ENCODE measurements at places on chromosomes 12 and 14.

- no peak for DNase-seq
Observed at GRCh38 chr14:96085369-96085768, 46.2 kb downstream of the C14orf132 start.

- DNase-seq = no peak
Observed at GRCh38 chr12:98893675-98894411, 248.8 kb downstream of the APAF1 start.

DNA sequence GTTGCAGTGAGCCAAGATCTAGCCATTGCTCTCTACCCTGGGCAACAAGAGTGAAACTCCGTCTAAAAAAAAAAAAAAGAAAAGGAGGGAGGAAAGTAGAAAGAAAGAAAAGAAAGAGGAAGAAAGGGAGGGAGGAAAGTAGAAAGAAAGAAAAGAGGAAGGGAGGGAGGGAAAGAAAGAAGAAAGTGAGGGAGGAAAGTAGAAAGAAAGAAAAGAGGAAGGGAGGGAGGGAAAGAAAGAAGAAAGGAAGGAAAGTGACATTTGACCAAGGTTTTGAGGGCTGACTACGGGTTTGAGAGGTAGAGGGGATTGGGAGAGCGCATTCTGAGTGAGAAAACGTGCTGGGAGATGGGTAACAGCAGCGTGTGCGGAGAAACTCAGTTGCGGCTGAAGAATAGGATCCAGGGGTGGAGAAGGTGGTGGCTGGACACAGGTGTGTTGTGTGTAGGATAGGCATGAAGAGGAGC is 521 bp upstream of the PAPLN start:
- no peak for DNase-seq

DNA sequence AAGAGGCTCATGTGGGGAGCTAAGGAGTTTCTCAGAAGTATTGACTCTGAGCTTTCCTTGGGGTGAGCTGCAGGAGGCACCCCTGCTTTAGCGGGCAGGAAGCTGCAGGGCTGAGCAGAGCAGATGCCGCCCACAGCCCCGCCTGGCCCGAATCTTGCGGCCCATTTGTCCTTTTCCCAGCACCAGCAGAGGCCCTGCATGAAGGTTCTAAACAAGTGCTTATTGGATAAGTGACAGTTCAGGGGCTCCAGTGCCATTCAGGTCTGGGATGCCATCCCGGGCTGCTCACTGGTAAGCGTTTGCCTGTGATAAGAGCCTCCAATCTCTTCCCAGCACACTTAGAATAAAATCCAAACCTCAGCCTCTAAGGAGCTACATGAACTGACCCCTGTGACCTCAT is 11.4 kb downstream of the RILPL1 start:
- DNase-seq = no peak

DNA sequence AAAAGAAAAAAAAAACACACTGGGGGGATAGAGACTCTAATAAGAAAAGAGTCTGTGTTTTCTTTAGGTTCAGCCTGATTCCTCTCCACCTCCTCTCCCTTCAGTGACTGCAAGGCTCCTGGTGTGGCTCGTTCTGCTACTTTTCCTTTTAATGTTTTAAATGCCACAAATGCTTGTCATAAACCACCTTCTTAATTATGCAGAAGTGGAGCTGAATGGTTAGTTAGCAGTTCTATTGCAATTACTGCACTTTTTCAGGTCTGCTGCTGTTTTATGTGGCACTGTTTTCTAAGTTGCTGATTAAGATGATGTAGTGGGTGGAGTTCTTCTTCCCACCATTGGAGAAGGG is 878.1 kb downstream of the DIO2 start:
- DNase-seq = no peak

DNA sequence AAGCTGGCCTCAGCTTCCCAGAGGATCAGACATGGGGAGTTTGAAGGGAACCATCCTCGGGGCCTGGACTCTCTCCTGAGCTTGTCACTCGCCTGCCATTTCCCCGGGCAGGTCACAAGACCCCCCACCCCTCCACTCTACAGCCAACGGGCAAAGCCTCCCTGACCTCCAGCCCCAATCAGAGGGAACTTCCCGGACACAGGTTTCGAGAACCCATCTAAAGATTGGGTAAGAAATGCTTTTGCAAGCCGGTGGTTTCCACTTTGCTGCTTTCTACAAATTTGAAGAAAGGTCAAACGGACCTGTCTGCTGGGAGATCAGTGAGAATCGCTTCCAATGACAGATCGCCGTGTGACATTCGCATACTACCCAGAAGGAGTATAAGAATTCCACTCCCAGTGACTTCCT is 89.6 kb downstream of the SCARB1 start:
- no peak for DNase-seq

DNA sequence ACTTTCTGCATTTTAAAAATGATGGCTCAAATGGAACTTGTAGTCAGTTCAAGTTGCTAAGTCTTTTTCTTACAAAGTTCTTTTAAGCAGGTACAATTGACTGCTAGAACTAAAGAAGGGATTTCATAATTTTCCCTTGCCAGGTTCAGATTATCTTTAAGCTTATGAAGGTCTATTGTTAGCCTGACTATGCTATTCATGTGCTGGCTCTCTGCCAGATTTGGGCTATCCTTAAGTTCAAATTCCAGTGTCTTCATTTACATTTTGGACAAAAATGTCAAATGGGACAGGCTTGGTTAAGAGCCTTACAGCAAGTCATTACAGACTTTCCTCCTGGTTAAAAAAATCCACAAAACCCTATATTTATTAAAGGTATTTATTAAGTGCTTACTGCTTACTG is 42.3 kb downstream of the INSM2 start:
- DNase-seq = no peak

- no peak for DNase-seq
Observed at GRCh38 chr12:131368668-131369071, 342.2 kb upstream of the SFSWAP start.

- no peak for DNase-seq
Observed at GRCh38 chr14:27190296-27190695, 592.5 kb upstream of the NOVA1 start.

- no peak for DNase-seq
Observed at GRCh38 chr12:68568922-68569569, 41.7 kb upstream of the RAP1B start.

DNA sequence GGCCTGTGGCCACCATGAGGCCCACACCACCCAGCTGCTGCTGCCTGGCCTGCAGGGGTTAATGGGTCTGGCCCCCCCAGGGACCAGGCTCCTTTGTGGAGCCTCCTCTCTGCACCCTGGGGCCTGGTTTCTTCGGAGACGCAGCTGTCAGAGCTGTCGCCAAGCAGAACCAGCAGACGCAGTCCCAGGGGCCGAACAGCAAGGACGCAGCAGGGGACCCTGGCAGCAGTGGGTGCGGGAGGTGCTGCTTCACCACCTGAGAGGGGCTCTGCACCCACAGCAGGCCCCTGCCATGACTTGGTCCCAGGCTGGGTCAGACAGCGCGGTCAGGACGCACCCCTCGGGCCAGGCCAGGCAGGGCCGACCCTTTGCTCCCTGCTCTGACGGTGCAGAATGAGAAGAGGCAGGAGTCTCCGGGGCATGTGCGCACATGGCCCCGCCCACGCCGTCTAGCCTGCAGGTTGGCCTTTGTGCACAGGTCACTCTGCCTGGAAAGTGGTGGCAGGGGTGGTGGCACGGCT is 30.5 kb downstream of the JAG2 start:
- DNase-seq = no peak

DNA sequence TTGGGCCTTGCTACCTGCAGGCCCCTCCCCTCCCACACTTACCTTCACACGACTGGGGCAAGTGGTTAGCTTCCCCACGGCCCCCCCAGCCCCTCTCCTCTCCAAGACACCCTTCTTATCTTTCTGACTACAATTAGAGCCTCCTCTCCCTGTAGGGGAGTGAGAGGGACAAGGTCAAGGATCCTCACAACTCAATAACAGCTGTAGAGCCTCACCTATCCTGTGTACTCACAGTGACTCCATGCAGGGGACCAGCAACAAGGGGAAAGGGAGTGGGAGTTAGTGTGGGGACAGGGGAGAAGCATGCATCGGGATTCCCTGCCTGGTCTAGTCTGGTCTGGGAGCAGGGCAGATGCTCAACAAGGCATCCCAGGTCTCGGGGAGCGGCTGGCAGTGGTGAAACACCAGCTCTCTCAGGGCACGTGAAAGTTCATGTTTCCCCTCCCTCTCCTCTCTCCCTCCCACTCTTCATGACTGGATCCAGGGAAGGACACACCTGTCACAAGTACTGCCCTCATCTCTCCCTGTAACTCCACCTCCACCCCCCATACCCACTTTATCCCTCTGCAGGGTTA is 45.3 kb downstream of the SMUG1 start:
- no peak for DNase-seq

GRCh38 chr12:129068684-129069083 is 215.4 kb downstream of the GLT1D1 start:
- DNase-seq = no peak

DNA sequence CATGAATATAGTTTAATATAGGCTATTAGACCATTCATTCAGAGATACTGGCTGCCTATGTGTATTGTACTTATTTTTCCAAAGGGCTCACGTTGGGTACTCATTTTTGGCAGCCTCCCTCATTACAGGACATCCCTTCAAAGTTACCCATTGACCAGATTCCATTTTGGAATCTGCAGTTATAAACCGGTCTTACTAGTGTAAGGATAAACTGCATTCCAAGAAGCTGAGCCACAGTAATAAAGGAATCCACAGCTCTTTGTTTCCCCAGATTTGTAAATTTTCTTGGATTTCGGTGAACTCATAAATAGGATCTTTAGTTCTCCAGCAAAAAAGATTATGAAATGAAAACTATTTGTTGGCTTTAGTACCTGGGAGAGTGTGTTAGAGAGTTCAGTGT is 18.9 kb upstream of the CFL2 start:
- DNase-seq = no peak

GRCh38 chr14:50791201-50791600 is 39.8 kb downstream of the NIN start:
- DNase-seq = no peak

DNA sequence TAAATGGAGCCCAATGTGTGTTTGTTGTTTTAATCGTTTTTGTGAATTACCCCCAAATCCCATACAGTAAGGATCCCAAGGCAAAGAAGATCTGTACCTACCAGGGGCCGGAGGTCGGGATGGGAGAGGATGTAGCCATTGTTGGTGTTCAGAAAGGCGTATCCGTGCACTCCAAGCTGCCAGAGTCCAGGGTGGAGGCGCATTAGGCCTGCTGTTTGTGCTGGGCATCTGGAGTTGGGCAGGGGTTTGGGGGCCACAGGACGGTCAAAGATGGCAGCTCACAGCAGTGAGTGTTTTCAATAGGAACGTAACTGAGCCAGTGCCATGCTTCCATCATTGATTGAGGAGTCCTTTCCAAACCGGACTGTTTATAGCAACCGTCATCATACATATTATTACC is 40.2 kb downstream of the CACNA2D4 start:
- DNase-seq = no peak

DNA sequence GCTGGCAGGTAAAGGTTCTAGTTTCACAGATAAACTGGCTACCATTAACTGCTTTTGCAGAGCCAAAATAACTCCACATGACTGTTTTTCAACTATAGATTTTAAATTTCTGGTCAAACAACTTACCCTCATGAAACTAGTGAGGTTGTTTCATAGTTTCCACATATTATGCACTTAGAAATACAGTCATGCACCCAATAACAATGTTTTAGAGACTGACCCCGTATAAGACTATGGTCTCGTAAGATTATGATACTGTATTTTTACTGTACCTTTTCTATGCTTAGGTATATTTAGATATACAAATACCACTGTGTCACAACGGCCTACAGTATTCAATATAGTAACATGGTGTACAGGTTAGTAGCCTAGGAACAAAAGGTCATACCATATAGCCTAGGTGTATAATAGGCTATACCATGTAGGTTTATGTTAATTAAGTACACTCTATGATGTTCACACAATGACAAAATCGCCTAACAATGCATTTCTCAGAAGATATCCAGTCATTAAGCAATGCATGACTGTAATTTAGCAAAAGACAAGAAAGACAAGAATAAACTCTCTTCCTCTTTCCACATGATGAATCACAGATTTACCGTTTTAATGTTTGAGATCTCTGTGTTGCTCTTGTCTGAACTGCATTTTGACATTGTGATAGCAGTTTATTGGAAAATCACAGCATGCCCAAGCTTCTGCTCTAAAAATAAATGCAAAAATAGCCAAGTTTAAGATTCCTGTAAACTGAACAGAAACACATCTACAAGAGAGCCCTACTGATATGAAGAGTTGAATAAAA is 17.1 kb downstream of the DICER1 start:
- DNase-seq = no peak

- DNase-seq = no peak
Observed at GRCh38 chr12:1885082-1885596, 33.3 kb downstream of the CACNA2D4 start.

DNA sequence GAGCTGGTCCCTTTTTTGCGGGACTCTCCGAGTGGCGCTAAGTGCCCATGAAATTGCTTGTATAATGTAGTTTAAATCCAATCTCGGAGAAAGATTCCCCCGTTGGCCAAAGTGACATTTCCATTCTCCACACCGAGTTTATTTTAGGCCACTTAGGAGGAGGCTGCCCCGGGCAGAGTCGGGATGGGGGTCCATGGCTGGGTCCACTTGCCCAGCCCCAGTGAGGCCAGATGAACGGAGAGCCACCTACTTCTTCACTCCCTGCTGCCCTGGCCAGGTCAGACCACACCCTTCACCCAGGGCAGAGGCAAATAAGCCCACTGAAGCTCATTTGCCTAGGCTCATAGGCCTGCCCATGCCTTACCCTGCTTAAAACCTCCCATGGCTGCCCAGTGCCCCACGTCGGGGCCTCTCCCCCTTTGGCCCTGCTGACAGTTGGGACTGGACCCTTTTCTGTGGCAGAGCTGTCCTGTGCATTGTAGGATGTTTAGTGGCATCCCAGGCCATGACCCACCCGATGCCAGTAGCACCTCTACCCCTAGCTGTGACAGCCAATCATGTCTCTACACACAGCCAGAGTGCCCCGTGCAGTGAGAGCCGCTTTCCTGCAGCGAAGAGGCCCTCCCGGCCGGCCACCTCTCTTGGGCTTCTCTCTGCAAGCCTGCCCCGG is 51.3 kb downstream of the FAM222A start:
- no peak for DNase-seq

GRCh38 chr12:99984271-99985128 is at the start of gene ANKS1B:
TSS of gene ANKS1B (minus strand) at chr12:99984936. CDS start at chr12:99984237, 699 bp downstream.
- no peak for DNase-seq

GRCh38 chr14:75170772-75171171 is 5.6 kb downstream of the TMED10 start:
- no peak for DNase-seq

GRCh38 chr12:132147423-132148367 is 3.4 kb downstream of the NOC4L start:
- no peak for DNase-seq

DNA sequence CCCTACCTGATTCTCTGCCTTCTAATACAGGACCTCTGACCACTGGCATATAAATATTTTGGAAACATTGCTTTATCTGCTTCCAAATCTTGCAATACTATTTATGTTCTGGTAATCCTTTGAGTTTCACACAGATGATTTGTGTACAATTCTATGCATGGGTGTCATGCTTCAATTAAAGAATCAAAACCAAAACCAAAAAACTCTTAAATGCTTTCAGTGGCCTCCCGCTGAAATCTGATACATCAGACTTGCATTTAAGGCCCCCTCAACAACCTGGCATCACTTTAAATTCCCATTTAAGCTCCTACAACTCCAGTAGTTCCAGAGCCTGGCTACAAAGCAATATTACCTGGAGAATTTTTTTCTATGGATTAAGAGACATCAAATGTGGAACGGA is 221.7 kb upstream of the NAV3 start:
- no peak for DNase-seq
